ENCODE measurements at places on chromosomes 7 and 10.
A peak's percentile ranks its signal among the peaks of the same experiment; 100 is the strongest.

DNA sequence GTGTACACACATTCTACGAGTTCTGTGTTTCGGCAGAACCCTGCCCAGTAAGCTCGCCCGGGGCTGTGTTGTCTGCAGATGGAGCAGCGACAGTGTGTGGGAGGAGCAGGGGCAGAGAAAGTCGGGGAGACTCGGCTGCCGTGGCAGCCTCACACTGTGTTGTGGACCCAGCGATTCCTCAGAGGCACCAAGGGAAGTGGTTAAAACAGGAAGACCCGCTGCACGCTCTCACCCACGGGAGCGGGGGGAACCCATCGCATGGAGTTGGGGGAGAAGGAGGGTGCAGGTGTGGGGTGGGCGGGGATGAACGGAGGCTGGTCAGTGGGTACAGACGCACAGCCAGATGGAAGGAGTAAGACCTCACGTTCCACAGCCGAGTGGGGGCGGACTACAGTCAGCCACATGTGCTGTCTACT, 250.2 kb downstream of the ELFN1 start:
- peak; percentile 31 for DNase-seq

DNA sequence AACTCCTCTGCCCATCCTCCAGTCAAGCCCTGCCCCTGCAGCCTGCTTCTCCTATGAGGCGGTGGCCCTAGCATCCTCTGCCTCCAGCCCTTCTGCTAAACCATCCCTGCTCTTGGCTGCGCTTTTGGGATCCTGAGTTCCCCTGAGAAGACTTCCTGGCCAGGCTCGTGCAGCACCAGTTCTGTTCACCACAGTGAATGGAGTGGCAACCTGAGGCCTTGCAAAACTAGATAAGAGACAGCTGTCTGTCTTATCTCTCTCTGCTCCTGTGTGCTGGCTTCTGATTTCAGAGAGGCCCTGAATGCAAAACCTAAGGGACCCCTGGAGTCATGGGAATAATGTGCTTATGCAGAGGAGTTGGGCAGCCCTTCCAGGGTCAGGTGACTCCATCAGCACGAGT, 119.2 kb downstream of the TMEM178B start:
- DNase-seq: no peak

- DNase-seq: no peak
Measured at GRCh38 chr10:88901984-88902789, 22.1 kb downstream of the STAMBPL1 start.

GRCh38 chr10:45386657-45387056, 12.6 kb downstream of the ALOX5 start:
- no peak for DNase-seq

DNA sequence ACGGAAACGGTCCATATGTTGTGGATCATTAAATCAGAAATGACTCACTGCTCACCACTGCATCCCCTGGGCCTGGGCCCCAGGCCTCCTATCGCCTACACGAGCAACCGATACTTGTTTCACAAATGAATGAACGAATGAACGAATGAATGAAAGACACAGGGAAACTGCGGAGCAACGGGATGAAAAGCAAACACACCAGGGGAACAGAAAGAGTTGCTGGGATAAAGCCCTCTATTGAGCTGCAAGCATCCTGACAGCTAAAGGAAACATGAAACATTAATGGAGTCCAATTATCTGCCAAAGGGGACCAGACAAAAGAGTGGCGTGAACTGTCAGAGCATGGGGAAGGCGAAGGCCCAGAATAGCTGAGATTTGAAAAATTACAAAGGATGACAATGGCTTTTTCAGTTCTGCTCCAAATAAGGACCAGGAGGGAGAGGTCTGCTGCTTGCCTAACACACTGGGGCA, 92.1 kb downstream of the GRB10 start:
- no peak for DNase-seq

DNA sequence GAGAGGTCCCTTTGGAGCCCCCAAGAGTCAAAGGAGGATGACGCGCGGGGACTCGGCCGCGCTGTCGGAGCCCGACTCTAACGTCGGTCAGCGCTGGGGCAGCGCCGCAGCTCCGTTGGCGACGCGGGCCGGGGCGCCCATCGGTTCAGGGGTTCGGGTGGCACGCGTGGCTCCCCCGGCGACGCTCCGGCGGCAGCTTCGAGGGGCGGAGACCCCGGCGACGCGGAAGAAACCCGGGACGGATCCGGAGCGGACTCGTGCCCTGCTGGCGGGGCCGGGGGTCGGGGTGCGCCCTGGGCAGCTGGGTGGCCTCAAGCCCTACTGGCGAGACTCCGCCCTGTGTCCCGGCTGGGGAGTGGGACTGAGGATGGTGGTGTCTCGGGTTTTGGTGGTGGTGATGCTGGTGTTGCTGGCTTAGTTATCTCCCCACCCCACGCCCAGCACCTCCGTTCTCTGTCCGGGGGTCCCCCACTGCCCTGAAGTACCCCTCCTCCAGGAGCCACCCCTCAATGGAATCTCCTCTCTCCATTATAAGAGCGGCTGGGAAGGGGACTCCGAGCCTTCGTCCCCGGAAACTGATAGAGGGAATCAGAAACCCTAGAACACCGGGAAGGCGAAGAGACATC, at the start of gene NAT16:
Gene NAT16, minus strand, starts transcription at position 164 of the 626 bp plus-strand sequence. CDS start 5,486 bp downstream, outside the sequence.
- no peak for DNase-seq

- no peak for DNase-seq
Measured at GRCh38 chr10:93198401-93199131, 124.9 kb downstream of the CYP26A1 start.

DNA sequence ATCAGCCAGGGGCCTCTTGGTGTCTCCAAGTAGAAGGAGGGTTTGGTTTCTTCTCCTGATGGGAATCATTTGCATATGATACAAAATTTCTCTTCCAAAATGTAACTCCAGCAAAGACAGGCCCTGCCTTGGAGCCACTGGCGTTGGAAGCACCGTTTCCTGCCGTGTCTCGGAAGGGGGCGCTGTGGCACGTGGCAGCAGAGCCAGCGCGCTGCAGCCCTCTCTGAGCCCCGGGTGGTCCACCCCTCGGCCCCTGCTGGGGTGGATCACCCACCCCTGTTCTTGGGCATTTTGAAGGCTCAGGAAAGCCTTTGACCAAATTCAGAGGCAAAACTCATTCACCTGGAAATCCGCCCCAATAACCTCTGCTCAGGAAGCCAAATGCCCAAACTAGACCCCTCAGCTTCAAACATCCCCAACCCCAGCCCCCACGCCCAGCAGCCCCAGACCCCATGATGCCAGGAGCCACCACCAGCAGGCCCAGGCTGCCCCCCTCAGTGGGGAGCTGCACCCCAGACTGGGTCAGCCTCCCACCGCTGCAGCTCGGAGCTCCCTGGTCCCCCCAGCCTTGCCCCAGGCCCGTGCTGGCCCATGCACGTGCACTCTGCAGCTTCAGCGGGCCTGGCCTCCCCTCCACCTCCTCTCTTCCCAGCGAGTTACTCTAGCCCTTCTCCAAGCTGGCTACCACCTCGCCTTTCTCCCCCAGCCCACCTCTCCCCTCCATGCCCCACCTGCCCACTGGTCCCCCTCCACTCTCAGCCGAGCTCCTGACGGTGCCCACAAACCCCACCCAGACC, 29.5 kb upstream of the ELFN1 start:
- no peak for DNase-seq

GRCh38 chr10:11091517-11092102, 73.9 kb downstream of the CELF2 start:
- DNase-seq: no peak
